ENCODE measurements at places on chromosomes 7 and 10. TPM values are rescaled to one million over a fixed set of nuclear protein-coding genes. Genes with fewer than 3 reads are reported as not detected.

Gene MRLN
- 141 TPM for polyA plus RNA-seq

Gene GLI3
- 15.2 TPM for polyA plus RNA-seq

- peak; percentile 58 for DNase-seq
Observed at GRCh38 chr10:78850644-78851435, 217.9 kb upstream of the ZMIZ1 start.

DNA sequence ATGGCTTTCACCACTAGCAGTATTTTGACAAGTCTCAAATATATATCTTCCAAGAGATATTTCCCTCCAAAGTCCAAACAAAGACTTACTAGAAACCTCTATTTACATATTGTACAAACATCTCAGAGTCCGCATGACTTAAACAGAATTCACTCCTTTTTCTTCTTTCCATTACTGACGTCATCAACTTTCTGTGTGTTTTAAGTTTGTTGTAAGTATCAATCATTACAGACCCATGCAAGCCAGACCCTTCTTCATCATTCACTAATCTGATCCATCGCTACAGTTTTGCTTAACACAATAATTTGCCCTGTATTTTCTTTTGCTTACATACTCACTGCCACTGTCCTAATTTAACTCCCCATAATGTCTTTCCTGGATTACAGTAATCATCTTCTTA, 51.9 kb downstream of the SEMA3A start:
- no peak for DNase-seq

GRCh38 chr7:129434675-129435318, 565 bp downstream of the STRIP2 start:
- DNase-seq, result peak; percentile 15

DNA sequence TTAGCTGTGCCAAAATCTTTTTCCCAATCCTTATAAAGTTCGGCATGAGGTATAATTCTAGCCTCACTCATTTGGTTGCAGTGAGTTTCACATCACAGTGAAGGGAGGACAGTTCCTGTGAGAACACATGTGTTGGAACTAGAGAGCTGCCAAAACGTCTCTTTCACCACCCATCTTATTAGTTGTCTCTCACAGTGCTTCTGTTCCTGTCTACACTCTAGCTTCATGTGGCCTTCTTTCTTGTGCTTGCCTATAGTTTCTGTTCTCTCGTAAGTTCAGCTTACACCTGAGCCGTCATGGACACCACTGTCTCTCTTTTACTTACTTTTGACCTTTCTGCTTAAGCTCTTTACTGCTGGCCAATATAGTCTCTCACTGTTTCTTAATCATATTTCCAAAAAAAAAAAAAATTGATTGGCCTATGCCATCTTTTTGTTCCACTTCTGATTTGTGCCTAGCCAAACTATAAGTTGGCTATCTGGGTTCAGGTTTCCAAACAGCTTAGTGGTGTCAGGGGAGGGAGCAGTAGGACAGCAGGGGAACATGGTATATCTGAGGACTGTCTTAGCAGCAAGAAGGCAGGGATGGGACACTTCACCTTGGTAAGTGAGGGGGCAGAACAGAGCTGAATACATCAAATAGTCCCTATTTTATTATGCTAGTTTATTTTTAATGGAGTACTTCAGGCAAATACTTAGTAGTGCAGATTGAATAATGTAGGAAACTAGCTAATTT, 38.0 kb downstream of the ZNRF2 start:
- DNase-seq, result peak; percentile 74
